ENCODE measurements at places on chromosomes 7 and 10.

- DNase-seq = no peak
These were observed 32.0 kb upstream of the FERD3L start for GRCh38 chr7:19177269-19177668.

GRCh38 chr7:31249671-31250070 is 90.9 kb downstream of the NEUROD6 start:
- no peak for DNase-seq

- DNase-seq = no peak
These were observed 12.2 kb upstream of the KLRG2 start for GRCh38 chr7:139495580-139496125.

- DNase-seq = no peak
These were observed 52.0 kb downstream of the VIPR2 start for GRCh38 chr7:159092701-159093121.

- DNase-seq = no peak
These were observed 40.4 kb downstream of the ICA1 start for GRCh38 chr7:8221567-8221966.

GRCh38 chr10:78357141-78358063 is 323.7 kb downstream of the RPS24 start:
- no peak for DNase-seq

DNA sequence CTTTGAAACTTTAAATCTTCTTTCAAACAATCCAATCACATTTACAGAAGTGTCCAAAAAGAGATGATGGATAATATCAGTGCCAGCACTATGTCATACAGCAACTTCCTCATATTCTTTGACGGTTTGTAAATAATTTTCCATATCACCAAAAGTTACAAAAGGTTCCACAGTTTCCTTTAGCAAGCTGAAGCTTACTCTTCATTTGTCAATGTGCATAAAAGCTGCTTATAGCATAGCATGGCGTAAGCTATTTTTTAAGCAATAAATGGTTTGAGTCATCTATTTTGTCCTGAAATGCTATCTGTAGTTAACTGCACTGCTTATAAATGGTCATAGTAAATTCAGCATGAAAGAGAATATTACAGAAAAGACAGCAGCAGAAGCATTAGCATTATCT is 95.1 kb downstream of the ETV1 start:
- DNase-seq = peak; percentile 11

DNA sequence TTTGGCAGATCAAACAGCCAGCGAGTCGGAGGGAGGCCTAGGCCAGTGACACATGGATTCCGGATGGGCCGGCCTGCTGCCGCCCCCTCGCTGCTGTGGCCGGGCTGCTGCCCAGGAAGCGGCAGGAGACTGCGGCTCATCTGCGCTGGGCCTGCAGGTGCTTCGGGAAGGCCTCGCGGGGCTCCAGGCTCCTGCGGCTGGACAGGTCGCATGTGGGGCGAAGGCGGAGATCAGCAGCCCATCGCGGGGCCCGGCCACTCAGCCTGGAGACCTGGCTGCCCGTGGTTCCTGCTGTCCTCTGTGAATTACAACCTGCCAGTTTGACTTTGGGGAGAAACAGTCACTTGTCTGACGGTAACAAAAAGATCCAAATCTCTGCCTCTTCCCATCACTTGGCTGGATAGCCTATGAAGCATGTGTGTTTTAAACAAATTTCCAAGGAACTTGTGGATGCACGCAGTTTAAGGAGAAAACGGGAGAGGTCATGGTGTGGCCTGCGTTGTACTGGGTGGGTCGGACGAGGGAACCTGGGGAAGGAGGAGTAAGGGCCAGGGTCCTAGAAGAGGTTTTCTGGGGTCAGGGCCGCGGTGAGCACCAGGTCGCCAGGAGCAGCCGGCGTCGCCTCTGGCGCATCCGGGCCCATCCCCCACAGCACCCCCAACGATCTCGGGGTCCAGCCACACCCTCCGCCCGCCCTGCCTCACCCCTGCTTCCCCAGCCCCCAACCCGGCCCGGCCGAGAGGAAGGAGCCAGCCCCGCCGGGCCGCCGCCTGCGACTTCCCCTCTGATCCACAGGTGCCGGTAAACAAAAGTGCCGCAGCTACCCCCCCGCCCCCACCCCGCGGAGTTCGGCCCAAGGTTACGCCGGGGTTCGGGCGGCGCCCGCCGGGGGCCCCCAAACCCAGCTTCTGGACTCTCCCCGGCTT is 1.6 kb downstream of the SPOCK2 start:
- no peak for DNase-seq

DNA sequence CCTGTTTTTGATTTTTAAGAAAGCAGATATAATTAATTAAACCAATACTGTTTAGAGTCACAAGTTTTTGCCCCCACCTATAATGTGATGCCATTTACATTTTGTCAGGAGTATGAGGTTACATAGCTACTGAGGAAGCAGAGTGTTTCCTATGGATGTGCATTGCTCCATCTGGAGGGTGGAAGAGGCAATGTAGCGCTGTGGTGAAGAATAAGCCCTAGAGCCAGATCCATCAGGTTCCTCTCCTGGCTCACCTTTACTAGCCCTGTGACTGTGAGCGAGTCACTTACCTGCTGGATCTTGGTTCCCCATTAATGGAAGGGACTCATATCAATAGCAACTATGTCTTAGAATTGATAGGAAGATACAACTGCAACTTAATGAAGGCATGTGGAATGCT is 216.0 kb downstream of the GPAM start:
- DNase-seq = no peak

GRCh38 chr10:17808971-17809841 is at the start of gene MRC1:
Gene MRC1 (plus strand): TSS chr10:17809348. CDS start chr10:17809466, 118 bp downstream.
- peak; percentile 47 for DNase-seq

GRCh38 chr7:25259487-25260243 is 31.4 kb upstream of the NPVF start:
- peak; percentile 84 for DNase-seq

DNA sequence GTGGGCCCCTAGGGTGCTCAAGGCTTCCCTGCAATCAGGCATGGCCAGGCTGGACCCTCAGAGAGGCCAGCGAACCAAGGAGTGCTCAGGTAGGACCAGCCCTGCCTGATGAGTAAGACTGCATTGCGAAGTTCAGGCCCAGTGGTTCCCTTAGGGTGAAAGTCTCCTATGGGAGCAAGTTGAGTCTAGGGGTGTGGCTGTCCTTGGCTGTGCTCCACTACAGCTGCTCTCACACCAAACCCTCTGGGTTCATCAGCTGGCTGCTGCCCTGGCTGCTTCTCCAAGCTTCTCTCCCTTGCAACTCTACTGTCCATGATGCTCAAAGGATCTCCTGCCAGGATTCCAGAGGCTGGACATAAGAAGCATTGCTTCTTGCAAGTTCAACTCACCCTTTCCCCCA is 18.7 kb downstream of the FAM25A start:
- DNase-seq = no peak

- DNase-seq = peak; percentile 26
These were observed 31.3 kb downstream of the CACUL1 start for GRCh38 chr10:118723466-118723865.

- DNase-seq = no peak
These were observed 141.3 kb downstream of the EPC1 start for GRCh38 chr10:32205670-32206069.

DNA sequence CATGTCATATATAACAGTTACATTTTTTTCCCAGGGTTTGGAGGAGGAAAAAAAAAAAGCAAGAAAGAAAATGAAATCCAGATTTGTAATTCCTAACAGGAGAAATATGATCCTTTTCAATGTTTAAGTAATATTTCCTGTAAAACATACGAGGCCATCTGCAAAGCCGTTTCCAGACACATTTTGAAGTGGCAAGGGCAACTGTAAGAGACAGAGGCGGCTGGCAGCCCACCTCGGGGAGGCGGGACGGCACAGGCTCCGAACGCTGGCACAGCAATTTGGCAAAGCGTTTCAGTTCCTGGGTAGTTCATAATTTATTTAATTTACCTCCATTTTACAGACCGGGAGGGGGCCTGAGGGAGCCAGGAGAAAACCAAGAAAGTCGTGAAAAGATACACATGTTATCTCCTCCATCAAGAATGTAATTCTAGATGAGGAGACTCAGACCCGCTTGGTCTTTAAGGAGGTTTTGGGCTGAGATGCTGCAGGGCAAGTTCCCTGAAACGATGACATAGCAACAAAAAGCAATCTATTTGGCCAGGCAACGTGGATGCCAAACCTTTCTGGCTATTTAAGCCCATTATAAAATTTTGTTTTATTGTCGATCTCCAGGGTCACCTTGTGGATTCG is 448.5 kb upstream of the MKI67 start:
- DNase-seq = no peak

GRCh38 chr10:94088926-94089381 is 95.2 kb downstream of the PLCE1 start:
- DNase-seq = no peak

DNA sequence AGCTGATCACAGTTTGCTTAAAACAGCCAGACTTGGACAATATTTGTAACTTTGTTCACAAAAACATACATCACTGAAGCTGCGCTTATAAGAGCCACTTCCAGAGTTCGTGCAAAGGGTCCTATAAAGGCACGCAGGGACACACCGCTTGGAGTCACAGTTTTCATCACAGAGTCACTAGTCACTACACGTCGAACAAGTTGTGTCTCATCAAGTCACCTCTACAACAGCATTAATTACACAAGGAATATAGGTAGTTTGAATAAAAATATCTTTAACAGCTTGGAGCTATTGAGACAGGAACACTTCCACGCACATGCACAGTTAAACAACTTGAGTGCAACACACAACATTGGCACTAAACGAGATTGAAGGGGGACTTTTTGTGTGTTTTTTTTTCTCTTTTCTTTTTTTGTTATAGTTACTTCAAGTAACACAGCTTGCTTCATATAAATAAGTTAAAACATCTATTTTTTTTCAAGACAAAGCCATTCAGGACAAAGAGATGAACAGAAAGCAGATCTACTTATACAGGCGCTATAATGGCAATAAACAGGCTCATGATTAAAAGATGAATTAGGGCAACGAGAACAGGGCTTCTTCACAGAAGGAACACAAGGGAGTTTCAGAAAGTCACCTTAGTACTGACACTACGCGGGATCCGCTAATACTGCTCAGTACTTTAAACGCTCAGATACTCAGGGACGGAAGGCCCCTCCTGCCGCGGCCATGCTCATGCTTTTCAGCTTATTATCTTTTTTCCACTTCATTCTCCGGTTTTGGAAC is 2.2 kb downstream of the HOXA5 start:
- no peak for DNase-seq

GRCh38 chr7:71854546-71855397 is 557.4 kb downstream of the CALN1 start:
- DNase-seq = no peak

- DNase-seq = peak; percentile 46
These were observed 53.1 kb downstream of the APBB1IP start for GRCh38 chr10:26491276-26491675.

GRCh38 chr10:58477122-58477521 is 35.5 kb upstream of the BICC1 start:
- no peak for DNase-seq

DNA sequence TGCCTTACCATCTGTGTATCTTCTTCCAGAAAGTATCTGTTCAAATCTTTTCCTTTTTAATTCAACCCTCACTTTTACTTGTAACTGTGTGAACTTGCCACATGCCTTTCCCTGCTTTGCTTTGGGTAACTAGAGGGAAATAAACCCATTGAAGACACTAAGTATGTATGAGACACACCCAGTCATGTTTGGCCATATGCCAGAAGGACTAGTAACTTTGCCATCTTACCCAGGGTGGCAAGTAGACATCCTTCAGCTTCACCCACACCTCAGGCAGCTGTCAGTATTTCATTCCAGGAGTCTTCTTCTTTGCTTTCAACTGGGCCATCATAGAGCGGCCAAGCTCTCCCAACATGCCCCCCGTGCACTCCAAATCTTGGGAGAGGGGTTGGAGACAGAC is 323.1 kb downstream of the TNS3 start:
- no peak for DNase-seq

- no peak for DNase-seq
These were observed 513.5 kb downstream of the PTPRN2 start for GRCh38 chr7:158073845-158074840.

- no peak for DNase-seq
These were observed 172.5 kb upstream of the CELF2 start for GRCh38 chr10:10845185-10845584.

- DNase-seq = peak; percentile 7
These were observed 63.5 kb downstream of the LGI1 start for GRCh38 chr10:93821051-93821772.

DNA sequence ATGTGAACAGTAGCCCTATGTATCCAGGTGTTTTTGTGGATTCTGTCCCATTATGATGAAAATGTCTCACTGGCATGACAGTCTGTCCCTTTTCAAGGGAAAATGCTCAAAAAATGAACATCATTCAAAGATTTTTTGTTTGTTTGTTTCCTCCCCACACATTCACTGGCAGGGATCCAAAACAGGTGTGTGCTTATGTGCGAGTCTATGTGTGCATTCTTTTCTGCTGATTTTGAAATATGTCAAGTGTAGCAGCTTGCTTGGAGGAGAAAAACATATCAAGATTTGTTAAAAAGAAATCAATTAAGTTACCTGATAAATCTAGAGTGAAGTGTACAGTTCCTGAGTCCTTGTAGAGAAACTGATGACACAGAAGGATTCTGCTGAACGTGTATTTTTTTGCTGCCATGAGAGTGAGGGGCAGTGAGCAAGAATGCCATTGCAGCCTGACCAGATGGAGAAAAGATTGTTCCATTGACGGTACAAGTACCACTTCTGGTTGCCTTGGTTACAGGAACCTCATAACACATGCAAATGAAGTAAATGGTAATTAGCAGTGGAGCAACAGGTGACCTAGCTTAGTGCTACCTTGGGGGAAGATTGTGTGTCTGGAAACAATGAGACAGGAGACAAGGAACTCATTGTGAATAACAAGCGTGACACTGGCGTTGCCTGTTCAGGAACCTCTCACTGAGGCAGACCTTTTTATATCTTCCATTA is 277.4 kb upstream of the PHYHIPL start:
- DNase-seq = no peak

- peak; percentile 81 for DNase-seq
These were observed 6.2 kb upstream of the MRC1 start for GRCh38 chr10:17802976-17803375.

- no peak for DNase-seq
These were observed 122.5 kb upstream of the ANKRD1 start for GRCh38 chr10:91043173-91043910.

GRCh38 chr10:88913127-88913526 is 33.1 kb downstream of the STAMBPL1 start:
- no peak for DNase-seq

- DNase-seq = no peak
These were observed 154.8 kb downstream of the CAMK1D start for GRCh38 chr10:12504176-12504575.
